Kidney (tissue), 22 donors: ENCODE measurements at places on chromosomes 5 and 9. TPM values are rescaled to one million over a fixed set of nuclear protein-coding genes. Genes with fewer than 3 reads are reported as not detected.

Gene MSMP
- total RNA-seq = 0.47 TPM

Gene GRAMD2B
- total RNA-seq = 38.5 TPM

Gene ZFAND5
- 218 TPM for total RNA-seq

Gene TMEM252
- 111 TPM for total RNA-seq

Gene ENTPD2
- total RNA-seq = 9.3 TPM

Gene CMYA5
- 6.1 TPM for total RNA-seq

Gene SNCB
- not detected for total RNA-seq

Gene OXCT1
- 20.5 TPM for total RNA-seq

Gene SLIT3
- 54.1 TPM for total RNA-seq

Gene C9orf50
- 1.1 TPM for total RNA-seq

Gene TAF11L10
- total RNA-seq = not detected

Gene ANKRD18B
- 0.72 TPM for total RNA-seq

Gene EGFL7
- 140 TPM for total RNA-seq

Gene PCDHB5
- 7.5 TPM for total RNA-seq

Gene PCDHGB5
- total RNA-seq = 12.3 TPM

Gene CATSPER3
- total RNA-seq = 1.4 TPM

Gene C9
- total RNA-seq = 4.5 TPM

Gene TLR4
- total RNA-seq = 33.4 TPM

Gene PTGDS
- 236 TPM for total RNA-seq

Gene GABRA1
- total RNA-seq = not detected

Gene MLANA
- not detected for total RNA-seq

Gene ANKRD34B
- total RNA-seq = 1.5 TPM

Gene KCNV2
- total RNA-seq = not detected

Gene INSL4
- total RNA-seq = not detected

Gene FIBCD1
- 0.25 TPM for total RNA-seq

Gene UBE2QL1
- 0.31 TPM for total RNA-seq

Gene FOXD4L6
- not detected for total RNA-seq

Gene OR1J2
- not detected for total RNA-seq

Gene GPR151
- total RNA-seq = not detected

Gene NACC2
- total RNA-seq = 30.9 TPM

Gene TNFSF8
- total RNA-seq = 5.0 TPM

Gene UBE2D2
- total RNA-seq = 131 TPM

Gene FUT7
- total RNA-seq = 0.60 TPM

Gene EIF4EBP3
- total RNA-seq = 22.6 TPM

Gene DMRT3
- total RNA-seq = not detected

Gene CCDC183
- 0.88 TPM for total RNA-seq

Gene PRRX2
- total RNA-seq = 1.8 TPM

Gene TLX3
- not detected for total RNA-seq

Gene TAF11L7
- total RNA-seq = not detected

Gene TYRP1
- total RNA-seq = 0.41 TPM

Gene PCDHAC2
- 3.6 TPM for total RNA-seq

Gene DND1
- 1.0 TPM for total RNA-seq

Gene TTC39B
- 22.0 TPM for total RNA-seq

Gene LCN12
- total RNA-seq = 42.9 TPM

Gene C9orf43
- 0.50 TPM for total RNA-seq

Gene IGFBPL1
- total RNA-seq = 0.22 TPM

Gene GLRA1
- not detected for total RNA-seq

Gene TRAF1
- 10.9 TPM for total RNA-seq

Gene SRP19
- 33.0 TPM for total RNA-seq

Gene CXCL14
- total RNA-seq = 104 TPM

Gene SPINK6
- not detected for total RNA-seq

Gene IL4
- total RNA-seq = not detected

Gene FRMD3
- total RNA-seq = 11.0 TPM

Gene RHOBTB3
- total RNA-seq = 54.5 TPM

Gene BHMT
- 30.7 TPM for total RNA-seq

Gene EFNA5
- total RNA-seq = 54.4 TPM

Gene PCAT7
- 0.28 TPM for total RNA-seq

Gene SPINK13
- total RNA-seq = 1.6 TPM

Gene PCDHB16
- total RNA-seq = 5.1 TPM
